ENCODE measurements at places on chromosomes 4 and X. TPM values are rescaled to one million over a fixed set of nuclear protein-coding genes. Genes with fewer than 3 reads are reported as not detected.

GRCh38 chr4:76673362-76673761 lies 224.6 kb downstream of the SOWAHB start:
- no peak for DNase-seq

DNA sequence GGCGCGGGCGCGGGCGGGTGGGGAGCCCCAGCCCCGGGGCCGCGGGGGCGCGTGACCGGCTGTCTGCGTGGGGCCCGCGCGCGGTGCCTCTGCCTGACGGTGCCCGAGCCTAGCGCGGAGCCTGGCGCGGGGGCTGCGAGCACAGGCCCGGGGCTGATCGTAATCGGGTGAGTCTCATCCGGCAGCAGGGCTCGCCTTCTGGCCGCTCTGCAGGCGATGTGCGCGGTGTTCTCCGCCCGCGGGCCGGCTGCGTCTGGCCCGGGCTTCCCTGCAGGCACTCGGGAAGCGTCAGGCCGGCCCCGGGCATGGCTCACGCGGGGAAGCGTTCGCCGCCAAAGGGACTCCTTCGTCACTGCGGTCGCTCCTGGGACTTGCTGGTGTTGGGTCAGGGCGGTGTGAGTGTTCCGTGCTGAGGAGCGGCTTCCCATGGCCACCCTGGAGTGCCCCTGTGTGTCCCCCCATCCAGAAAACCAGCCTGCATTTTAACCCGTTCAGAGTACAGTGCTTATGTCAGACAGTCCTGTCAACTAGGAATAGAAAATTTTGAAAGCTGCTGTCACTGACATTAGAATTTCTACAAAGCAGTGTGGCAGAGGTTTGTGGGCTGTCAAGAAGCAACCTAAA lies 40.6 kb downstream of the FAM149A start:
- DNase-seq, result peak; percentile 79

Gene MAGEA2B
- not detected for total RNA-seq

Gene JCHAIN
- total RNA-seq, result 0.11 TPM

GRCh38 chrX:14274691-14275090 lies 245.0 kb upstream of the GEMIN8 start:
- no peak for DNase-seq

Measured in adrenal gland (tissue), 19 donors.